ENCODE measurements at places on chromosomes 5 and 9.

DNA sequence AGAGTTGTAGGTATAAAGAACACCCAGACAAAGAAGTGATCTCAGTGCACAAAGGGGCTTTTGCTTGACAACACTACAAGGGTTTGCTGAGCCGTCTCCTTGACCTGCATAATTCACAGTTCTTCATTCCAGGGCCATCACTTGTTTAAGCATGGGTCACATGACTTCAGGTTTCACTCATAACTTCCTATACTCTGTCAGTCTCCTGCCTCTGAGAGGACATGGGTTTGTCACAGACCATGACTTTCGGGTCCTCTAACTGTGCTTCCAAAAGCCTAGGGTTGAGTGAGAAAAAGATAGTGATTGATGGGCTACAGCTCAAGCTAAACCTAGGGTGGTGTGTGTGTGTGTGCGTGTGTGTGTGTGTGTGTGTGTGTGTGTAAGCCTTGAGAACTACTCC, 166.4 kb downstream of the CDH6 start:
- no peak for DNase-seq

GRCh38 chr5:84642795-84643194, 258.1 kb upstream of the EDIL3 start:
- DNase-seq, result no peak

GRCh38 chr5:146344155-146345118, 5.8 kb downstream of the POU4F3 start:
- DNase-seq, result no peak

DNA sequence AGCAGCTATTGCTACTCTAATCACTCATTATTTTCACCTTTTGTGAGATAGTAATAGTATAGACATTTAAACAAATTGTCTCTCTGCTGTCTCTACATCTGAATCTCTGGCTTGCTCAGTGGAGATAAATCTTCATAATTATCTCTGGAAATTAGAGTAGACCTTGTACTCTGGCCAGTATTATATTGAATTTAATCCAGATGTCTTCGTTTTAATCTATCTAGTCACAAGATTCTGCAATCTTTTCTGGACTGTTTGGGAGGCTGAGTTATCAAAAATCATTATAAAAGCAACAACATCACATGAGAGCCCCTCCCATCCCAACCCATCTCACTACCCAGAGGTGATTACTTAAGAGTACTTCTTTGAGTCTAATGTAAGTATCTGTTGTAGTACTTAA, 19.0 kb downstream of the ARHGAP26 start:
- no peak for DNase-seq

DNA sequence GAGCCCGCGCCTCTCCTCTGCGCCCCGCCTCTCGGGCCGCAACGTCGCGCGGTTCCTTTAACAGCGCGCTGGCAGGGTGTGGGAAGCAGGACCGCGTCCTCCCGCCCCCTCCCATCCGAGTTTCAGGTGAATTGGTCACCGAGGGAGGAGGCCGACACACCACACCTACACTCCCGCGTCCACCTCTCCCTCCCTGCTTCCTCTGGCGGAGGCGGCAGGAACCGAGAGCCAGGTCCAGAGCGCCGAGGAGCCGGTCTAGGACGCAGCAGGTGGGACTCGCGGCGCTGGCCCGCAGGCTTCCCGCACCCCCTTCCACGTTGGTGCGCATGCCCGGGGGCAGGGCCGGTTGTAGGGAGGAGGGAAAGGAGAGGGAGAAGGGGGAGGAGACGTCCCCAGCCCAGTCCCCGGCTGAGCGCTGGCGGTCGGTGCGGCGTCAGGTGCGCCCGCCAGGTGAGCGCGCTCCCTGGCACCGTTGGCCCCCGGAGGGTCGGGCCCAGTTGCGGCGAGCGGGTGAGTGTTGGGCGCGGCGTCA, at the start of gene OCLN:
Gene OCLN (plus strand): TSS at position 400 of the 532 bp plus-strand sequence. CDS start 11,455 bp downstream, outside the sequence.
- peak; percentile 7 for DNase-seq

GRCh38 chr9:13139641-13140171, 139.8 kb downstream of the MPDZ start:
- DNase-seq, result peak; percentile 67

GRCh38 chr9:2497666-2498400, 123.8 kb upstream of the VLDLR start:
- no peak for DNase-seq

DNA sequence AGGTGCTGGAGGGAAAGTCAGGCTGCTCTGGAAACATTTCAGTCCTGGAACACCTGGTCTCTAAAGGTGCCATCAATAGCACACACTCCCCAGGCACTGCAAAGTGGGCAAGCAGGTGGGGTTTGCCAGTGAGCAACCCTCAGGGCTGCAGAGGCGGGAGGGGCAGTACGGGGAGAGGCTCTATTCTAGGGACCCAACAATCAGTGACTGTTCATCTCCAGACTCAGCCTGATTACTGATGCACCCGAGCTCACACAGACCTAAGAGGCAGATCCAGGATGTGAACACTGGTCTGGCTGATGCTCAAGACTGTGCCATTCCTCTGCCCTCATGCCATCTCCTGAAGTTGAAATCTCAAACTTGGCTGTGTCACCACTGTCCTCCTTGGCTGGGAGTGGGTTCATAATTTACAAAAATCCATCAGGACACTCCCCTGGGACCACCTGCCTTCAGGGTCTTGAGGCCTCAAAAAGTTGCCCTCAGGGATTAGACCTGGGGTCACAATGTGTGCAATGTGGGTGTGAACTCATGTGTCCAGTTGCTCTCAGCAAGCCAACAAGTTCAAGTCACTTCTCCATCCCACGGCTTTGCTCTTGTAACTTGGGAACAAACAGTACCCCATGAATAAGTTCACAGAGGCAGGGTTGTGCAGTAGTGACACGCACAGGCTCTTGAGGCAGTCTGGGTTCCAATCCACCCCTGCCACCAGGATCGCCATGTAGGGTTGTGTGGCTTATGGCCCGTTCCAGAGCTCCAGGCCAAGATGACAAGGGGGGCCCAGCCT, 19.9 kb upstream of the KCNMB1 start:
- DNase-seq, result no peak

- DNase-seq, result no peak
Measured at GRCh38 chr5:168974082-168974481, 326.9 kb downstream of the SLIT3 start.
